ENCODE measurements at places on chromosomes 2 and 18.

GRCh38 chr2:196079052-196079451 is 10.4 kb upstream of the DNAH7 start:
- no peak for DNase-seq

DNA sequence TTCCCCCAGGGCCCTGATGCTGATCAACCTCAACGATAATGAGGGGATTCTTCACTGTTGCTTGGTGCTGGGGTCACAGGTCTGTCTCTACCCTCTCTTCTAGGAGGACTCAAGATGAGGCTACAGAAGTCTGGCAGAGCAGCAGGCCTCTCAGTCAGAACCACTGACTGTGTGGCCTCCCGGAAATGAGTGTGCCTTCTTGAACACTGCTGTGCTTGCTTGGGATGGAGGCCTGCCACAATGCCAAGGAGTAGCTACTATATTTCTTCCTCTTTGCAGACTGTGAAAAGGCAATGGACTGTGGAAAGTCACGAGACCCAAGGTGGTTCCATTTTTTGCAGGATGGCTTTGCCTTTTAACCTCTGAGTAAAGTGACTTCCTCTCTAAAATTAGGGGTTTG is 5.8 kb upstream of the HOXD1 start:
- no peak for DNase-seq

GRCh38 chr18:79792096-79792987 is 5.4 kb upstream of the KCNG2 start:
- no peak for DNase-seq

DNA sequence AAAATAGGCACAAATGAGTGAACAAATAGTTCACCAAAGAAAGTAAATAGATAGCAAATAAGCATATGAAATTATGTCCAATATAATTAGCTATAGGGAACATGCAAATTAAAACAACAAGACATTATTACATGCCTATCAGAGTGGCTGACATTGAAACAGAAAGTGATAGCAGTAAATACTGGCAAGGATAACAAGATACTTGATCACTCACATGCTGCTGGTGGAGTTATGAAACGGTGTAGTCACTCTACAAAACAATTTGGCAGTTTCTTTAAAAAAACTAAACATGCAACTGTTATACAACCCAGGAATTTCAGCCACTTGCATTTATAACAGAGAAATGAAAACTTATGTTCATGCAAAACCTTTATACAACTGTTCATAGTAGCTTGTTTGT is 439.2 kb upstream of the ACVR2A start:
- DNase-seq: peak; percentile 13

- peak; percentile 91 for DNase-seq
Observed at GRCh38 chr2:119011162-119011909, 69.3 kb downstream of the MARCO start.

GRCh38 chr2:52874466-52875106 is 893.0 kb upstream of the CHAC2 start:
- no peak for DNase-seq

DNA sequence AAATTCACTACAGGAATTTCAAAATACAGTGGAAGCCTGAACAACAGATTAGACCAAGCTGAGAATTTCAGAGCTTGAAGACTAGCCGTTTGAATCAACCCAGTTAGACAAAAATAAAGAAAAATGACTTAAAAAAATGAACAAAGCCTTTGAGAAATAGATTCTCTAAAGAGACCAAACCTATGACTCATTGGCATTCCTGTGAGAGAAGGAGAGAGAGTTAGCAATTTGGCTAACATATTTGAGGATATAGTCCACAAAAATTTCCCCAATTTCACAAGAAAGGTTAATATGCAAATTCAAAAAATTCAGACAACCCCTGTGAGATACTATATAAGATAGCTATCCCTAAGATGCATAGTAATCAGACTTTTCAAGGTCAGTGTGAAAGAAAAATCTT is 78.0 kb downstream of the MYO3B start:
- DNase-seq: peak; percentile 13

GRCh38 chr18:23183411-23184150 is 48.3 kb downstream of the CABLES1 start:
- peak; percentile 64 for DNase-seq

DNA sequence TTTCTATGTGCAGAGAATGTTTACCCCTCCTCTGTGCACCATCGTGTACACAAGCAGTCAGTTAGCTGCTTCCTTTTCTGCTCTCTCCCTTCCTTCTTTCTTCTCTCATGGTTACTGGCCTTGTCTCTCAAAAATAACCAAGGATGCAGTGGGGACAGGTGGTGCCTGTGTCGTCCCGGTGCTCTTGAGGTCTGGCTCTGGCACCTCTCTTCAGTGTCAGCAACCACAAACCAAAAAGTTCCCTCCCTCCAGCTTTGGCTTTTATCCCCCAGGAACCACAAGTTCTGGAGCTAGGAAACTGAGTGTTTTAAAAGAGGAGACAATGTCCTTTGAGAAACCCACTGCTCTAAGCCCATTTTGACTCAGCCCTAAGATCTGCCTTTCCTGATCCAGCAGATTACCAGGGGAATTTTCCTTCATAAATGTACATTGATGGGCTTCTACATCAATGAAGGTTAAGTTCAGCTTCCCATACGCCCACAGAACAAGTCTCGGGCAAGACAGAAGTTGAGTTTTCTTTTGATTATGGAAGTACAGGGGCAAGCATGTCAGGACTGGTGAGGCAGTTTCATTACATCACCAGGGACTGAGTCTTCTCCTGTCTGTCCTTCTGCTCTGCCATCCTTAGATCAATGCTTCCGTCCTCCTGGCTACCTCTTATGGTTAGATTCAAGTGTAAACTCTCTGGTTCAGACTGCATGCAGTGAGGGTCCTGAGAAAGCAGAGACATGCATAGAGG is 232.2 kb downstream of the SETBP1 start:
- DNase-seq: no peak

- no peak for DNase-seq
Observed at GRCh38 chr2:128789776-128790455, 471.2 kb upstream of the HS6ST1 start.

GRCh38 chr2:25340181-25340921 is 1.4 kb downstream of the DNMT3A start:
- DNase-seq: peak; percentile 48

- DNase-seq: no peak
Observed at GRCh38 chr2:70777450-70777849, 9.4 kb upstream of the ADD2 start.

GRCh38 chr2:237435844-237436587 is 22.1 kb upstream of the COL6A3 start:
- peak; percentile 88 for DNase-seq

- peak; percentile 34 for DNase-seq
Observed at GRCh38 chr2:147456779-147457178, 388.1 kb upstream of the ACVR2A start.

GRCh38 chr2:139805441-139805840 is 1025.3 kb upstream of the NXPH2 start:
- DNase-seq: no peak

GRCh38 chr2:42868874-42869273 is 76.5 kb upstream of the HAAO start:
- no peak for DNase-seq

Data from AG20443 (cell line).